Stimulated activated CD4-positive, alpha-beta T cell treated with anti-CD3 and anti-CD28 coated beads, TNF-alpha, amount 100 ng/mL, for 48 hours (primary cell): ENCODE measurements at places on chromosomes 3 and 15.

DNA sequence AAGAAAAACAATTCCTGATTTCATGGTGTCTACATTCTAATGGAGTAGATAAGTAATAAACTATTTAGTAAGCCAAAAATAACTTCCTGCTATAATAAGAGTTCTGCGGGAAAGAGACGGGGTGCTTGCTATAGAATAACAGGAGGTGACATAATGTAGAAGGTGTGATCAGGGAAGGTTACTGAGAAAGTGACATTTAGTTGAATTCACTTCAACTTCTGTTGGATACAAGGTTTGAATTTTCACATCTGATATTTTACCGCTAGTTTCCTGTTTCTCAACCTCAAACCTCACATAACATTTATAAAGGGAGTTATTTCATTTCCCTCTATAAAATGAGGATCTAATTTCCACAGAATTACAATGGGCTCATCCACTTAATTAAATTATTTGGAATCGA, 102.3 kb upstream of the GBE1 start:
- no peak for DNase-seq

GRCh38 chr3:16147220-16147994, 27.1 kb upstream of the GALNT15 start:
- DNase-seq = no peak

- DNase-seq = no peak
Observed at GRCh38 chr3:116863822-116864589, 154.4 kb downstream of the TUSC7 start.

- no peak for DNase-seq
Observed at GRCh38 chr3:193310914-193311723, 67.4 kb downstream of the ATP13A5 start.

DNA sequence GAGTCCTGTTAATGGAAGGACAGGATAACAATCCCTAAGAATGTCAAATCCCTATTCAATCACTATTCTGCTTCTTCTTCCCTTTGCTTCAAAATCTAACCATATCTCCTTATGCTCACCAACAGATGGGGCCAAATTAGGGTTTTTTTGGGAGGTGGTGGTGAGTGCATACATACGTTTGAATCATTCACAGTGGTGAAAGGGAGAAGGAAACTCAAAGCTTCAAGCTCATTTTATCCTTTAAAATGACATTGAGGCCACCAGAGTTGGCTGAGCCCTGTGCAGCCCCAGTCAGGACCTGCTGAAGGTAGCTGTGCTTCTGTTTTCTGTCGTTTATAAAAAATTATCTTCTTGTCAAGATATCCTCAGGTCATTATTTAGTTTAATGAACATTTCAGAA, 607.5 kb upstream of the AGTR1 start:
- DNase-seq = no peak
